ENCODE measurements at places on chromosomes 3 and 15. TPM values are rescaled to one million over a fixed set of nuclear protein-coding genes. Genes with fewer than 3 reads are reported as not detected.

DNA sequence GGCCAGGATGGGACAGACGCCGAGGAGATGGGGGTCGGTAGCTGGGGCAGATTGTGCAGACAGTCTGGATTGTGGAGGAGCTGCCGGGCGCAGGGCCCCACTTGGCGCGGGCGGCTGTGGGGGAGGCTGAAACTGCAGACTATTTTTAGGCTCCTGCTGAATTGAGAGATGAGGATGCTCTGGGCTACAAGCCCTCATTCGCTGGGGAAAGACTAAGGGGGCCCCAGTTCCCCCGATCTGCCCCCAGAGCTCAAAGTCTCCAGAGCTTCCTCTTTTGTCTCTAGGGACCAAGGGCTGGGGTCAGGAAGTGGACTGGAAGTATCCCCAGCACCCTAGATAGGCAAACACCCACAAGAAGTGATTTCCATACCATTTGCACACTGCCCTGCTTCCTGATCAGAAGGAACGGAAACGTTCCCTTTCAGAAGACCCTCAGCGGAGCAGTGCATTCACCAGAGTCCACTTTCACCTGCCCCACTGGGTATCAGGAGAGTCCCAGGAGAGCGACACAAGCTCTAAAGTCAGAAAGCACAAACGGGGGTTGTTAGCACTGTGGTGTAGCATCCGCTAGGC, 29.7 kb downstream of the SEMA7A start:
- peak; percentile 71 for DNase-seq

The TRIM42 gene
- not detected for polyA plus RNA-seq

The PTPN9 gene
- 34.8 TPM for polyA plus RNA-seq

GRCh38 chr3:119731560-119732343, 28.9 kb downstream of the CFAP91 start:
- DNase-seq = no peak

GRCh38 chr15:27670486-27671209, 428.5 kb downstream of the OCA2 start:
- DNase-seq = no peak

DNA sequence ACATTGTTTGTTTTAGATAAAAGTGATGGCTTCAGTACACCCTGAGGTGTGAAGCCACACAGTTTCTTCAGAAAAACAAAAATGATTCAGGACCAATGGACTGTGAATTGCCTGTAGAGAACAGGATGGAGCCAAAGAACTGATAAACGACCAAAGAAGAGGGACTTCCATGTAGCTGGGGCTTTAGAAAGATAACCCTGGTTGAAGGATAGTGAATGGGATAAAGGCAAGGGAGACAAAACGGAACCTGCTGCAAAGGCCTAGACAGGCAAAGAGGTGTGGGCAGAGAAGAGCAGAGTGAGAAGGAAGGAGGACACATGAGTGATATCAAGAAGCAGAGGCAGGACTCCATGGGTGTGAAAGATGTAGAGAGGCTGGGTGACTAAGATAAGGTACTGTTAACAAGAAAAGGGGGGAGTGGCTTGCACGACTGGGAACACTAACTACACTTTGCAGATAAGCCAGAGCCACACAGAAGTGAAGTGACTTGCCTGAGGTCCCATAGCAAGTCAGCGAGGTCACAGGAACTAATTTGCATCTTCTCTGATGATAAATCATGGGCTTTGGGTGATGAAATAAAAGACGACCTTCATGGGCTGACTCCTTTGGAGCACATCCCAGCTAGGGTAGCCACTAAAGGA, 44.3 kb downstream of the RAB6B start:
- no peak for DNase-seq

- no peak for DNase-seq
These were observed 29.1 kb upstream of the CHST2 start for GRCh38 chr3:143090486-143090885.

DNA sequence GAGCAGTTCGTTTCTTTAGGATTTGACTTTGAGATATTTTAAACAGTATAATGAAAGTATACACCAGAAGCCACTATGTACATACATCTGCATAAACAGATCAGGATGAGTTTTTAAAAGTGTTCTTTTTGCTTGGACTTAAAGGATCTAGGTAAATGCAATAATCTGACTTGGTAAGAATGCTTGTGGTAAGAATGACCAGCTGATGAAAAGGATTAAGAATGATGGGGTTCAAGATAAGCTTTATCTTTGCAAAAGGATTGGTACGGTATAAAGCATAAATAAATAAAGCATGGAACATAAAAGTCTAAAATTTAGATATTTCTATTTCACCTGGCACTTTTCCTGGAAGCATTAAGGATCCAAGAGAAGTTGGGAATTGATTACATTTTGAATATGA, 9.8 kb upstream of the MME start:
- no peak for DNase-seq

DNA sequence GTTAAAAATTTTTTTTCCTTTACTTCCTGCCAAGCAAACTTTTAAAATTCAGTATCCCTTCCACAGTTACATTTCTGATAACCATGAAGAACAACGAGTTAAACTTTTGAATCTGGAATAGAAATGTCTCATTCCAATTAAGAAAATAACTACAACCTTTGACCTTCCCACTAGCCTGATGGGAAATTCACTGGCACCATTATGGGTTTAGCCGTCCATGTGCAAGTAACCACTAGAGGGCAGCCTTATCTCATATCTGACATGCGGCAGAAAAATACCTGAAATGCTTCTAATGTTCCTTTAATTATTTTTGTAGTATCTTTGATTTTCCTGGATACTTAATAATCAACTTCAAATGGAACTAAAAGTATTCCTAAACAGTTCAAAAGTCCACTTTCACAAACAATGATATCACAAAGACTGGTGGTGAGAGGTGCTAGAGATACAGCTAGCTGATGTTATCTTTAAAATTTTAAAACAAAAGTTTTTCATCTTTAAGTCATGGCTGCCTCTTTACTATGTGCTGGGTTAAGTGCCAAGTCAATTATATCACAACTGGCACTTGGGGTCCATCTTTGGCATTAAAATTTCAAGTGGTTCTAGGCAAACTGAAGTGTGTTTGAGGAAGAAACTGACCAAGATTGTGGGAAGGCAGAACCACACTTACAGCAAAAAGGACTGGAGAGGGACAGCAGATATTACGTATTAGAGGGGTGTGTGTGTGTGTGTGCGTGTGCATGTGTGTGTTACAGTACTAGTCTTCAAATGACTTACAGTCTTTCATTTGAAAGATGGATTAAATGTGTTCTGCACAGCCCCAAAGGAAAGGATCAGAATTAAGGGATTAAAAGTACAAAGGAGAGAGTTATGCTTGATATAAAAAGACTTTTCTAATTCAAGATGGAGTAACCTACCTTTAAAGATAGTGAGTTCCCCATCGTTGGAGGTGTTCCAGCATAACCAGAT, 107.1 kb upstream of the ICE2 start:
- DNase-seq = peak; percentile 37

DNA sequence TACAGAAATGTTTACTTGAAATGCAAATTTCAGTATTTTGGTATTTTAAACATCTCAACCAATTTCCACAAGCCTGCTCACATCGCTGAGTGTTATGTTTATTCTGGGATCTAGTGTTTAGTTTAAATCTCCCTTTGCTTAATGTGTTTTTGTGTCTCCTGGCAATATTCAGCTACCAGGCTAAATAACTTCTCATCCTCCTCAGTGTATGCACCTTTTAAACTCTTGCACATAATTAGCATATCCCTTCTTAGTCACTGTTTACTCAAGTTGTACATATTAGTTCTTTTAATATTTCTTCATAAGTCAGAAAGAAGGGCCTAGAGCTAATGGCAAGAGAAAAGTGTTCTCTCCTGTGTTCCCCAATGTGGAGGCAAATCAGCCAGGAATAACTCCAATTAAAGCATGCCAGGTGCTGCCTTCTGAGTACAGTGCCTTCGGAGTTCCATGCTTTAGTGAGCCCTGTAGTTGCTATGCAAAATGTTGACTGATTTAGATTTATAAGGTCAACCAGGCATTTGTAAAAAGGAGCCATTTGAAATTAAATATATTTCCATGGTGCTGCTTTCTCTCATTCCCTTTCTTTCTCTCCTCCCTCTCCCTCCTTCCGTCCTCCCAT, 234.3 kb downstream of the GAP43 start:
- DNase-seq = no peak

- DNase-seq = no peak
These were observed 21.9 kb downstream of the PLCL2 start for GRCh38 chr3:16906682-16907081.

The CCR9 gene
- polyA plus RNA-seq = not detected

GRCh38 chr3:141243271-141243707, 11.7 kb downstream of the PXYLP1 start:
- no peak for DNase-seq

The ACTRT3 gene
- 2.0 TPM for polyA plus RNA-seq

GRCh38 chr3:37419979-37420378, 245.6 kb upstream of the LRRFIP2 start:
- no peak for DNase-seq

The TUSC7 gene
- polyA plus RNA-seq = not detected

GRCh38 chr3:134007819-134008218, 21.9 kb downstream of the SLCO2A1 start:
- DNase-seq = no peak

The RBM15B gene
- polyA plus RNA-seq = 16.1 TPM

DNA sequence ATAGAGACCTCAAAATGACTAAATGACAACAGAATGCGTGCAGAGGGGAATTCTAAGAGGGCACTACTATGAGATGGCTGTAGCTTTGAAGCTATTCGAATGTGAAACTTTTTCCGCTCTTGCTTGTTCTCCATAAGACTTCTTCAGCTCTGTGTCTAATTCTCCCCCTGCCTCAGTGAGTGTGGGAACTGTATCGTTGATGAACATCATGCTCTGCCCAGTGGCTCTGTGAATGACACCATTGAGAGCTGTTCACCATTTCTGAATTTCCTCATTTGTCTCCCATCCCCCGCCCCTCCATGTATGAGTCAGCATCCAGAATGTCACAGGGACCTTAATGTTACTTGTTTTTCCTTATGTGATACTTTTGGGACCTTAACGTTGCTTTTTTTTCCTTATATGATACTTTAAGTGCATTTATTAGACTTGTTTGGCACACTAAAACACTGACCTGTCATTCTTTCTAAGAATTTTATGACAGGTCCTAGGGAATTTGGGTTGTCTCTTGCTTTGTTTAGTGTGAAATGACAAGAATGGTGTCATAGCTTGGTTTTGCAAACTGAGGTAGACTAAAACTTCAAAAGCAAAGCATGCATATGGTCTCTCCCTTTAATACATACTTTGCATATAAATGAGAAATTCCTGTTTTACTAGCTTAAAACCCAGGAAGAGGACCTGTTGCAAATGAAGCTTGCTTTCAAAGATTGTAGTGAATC, 99.6 kb downstream of the FNDC3B start:
- no peak for DNase-seq

GRCh38 chr3:61683549-61684236, 122.3 kb downstream of the PTPRG start:
- DNase-seq = no peak

The TMEM158 gene
- 3.2 TPM for polyA plus RNA-seq

DNA sequence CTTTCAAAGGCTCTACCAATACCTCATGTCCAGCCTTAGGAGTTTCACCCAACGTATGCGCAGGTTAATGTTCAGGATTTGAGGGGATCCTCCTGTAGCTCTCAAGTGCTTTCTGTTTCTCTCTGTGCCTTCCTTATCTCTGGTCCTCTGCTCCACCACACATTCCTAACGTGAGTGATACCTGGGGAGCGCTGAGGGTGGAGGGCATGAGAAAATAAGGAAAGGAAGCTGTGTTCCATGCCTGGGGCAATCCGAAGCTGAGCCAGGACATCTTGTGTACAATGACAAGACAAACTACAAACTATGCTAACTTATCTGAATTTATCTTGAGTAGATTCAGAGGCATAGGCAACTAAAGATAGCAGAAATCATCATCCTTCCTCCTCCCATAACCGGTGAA, 136.4 kb downstream of the SST start:
- no peak for DNase-seq

- no peak for DNase-seq
These were observed 172.5 kb downstream of the NTRK3 start for GRCh38 chr15:88083811-88084760.

DNA sequence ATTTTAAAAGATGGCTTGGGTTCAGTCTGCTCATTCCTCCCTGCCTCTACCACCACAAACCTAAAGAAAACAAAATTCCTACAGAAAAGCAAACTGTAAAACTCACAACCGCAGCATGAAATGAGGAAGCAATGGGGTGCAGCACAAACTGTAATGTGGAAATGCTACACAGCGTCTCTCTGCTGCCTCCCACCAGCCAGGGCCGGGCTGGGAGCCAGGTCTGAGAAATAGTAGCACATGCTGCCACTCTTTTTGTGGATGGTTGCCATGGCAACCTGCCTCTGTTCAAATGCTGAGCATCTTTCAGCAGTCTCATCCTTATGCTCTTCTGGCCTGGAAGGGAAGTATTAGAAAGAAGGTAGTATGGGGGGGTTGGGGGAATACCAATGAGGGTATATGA, 55.4 kb downstream of the EOMES start:
- DNase-seq = peak; percentile 41

DNA sequence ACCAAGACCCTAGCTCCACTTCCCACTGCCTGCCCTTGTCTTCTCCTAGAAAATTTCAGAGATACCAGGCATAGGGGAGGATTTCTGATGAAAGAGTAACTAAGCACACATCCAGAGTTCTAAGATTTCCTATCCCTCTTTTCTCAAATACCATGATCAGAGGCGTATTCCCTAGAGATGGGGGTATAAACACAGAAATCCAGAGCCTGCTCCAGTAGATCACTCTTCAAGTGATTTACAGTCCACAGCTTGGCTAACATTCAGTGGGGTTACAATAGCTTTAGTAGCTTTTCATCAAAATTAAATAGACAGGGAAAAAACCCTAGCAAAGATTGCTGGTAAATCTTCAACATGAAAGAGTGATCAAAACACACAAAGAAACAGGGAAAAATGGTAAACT, 800.7 kb upstream of the GRM7 start:
- DNase-seq = no peak
